H4 (cell line): ENCODE measurements at places on chromosomes 5 and 9. TPM values are rescaled to one million over a fixed set of nuclear protein-coding genes. Genes with fewer than 3 reads are reported as not detected.

Gene LCN9
- not detected in 2 replicates for total RNA-seq

DNA sequence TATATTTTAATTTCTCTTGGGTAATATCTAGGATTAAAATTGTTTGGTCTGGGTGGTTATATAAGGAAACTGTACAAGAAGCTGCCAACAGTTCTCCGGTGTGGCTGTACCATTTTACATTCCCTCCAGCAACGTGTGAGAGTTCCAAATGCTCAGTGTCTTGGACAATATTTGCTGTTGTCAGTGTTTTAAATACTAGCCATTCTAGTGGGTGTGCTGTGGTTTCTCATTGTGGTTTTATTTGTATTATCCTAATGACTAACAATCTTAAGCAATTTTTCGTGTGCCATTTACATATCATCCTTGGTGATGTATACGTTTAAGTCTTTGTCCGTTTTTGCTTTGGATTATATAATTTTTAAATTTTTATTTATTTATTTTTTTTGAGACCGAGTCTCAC lies 34.0 kb downstream of the TNFSF15 start:
- DNase-seq, result peak; percentile 8

DNA sequence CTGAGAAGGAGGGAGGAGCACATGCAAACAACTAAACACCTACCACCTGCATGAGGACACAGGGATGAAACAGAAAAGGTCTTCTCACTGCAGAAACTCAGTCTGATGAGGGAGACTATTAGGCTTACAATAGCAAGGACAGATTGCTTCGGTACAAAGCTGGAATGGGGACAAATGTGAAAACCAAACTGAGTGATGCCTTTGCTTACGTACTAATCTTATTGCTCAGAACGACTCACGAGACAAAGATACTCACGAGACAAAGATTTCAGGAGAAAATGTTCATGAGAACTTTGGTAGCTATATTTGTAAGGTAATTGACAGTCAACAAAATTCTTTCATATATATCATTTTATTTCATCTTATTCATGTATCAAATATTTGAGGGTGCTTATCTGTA lies 71.9 kb upstream of the TAF1L start:
- no peak for DNase-seq

Gene PRKAA1
- total RNA-seq, result 47.1 and 75.6 TPM in 2 replicates

GRCh38 chr5:77744116-77744515 lies 32.0 kb downstream of the TBCA start:
- no peak for DNase-seq

- no peak for DNase-seq
Measured at GRCh38 chr9:135711391-135711790, 9.4 kb downstream of the KCNT1 start.

DNA sequence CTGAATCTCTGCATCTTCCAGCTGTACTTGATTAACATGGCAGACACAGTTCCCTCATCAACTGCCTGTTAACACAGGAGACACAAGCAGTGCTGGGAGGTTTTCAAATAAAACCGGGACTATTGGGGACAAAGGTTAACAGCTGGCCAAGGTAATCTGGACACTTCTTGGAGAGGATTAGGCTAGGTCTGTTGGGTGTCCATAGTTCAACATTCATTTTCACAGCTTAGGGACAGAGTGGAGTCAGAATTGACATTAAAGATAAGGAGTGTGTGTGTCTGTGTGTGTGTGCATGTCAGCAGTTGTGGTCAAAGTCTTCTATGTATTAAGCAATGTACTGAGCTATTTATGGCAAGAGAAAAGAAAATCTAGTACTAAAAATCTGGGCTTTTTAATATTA lies 216.2 kb downstream of the MED10 start:
- no peak for DNase-seq

Gene ADAMTS6
- total RNA-seq, result 1.7 and 2.1 TPM in 2 replicates

GRCh38 chr9:117412841-117413240 lies 2.0 kb downstream of the ASTN2 start:
- no peak for DNase-seq

Gene DENND1A
- total RNA-seq, result 7.8 and 9.5 TPM in 2 replicates

- DNase-seq, result no peak
Measured at GRCh38 chr9:134623258-134624066, 18.1 kb upstream of the COL5A1 start.

DNA sequence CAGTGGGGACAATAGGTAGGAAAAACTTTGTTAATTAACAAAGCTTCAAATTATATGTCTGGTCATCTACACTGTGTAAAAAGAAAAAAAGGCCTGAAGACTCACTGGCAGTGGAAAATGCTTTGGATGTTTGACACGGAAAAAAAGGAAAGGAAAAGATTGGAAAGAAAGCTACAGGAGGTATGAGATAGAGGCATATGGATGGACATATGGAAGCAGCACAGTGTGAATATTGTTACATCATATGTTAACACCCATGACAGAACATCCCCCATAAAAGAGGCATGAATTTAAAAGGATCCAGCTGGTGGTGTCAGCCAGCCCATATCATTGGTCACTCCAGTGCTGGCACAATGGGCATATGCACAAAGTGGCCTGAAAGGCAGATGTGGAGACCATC lies 19.0 kb upstream of the ADAMTS19 start:
- no peak for DNase-seq
